ENCODE measurements at places on chromosomes 4 and X.

DNA sequence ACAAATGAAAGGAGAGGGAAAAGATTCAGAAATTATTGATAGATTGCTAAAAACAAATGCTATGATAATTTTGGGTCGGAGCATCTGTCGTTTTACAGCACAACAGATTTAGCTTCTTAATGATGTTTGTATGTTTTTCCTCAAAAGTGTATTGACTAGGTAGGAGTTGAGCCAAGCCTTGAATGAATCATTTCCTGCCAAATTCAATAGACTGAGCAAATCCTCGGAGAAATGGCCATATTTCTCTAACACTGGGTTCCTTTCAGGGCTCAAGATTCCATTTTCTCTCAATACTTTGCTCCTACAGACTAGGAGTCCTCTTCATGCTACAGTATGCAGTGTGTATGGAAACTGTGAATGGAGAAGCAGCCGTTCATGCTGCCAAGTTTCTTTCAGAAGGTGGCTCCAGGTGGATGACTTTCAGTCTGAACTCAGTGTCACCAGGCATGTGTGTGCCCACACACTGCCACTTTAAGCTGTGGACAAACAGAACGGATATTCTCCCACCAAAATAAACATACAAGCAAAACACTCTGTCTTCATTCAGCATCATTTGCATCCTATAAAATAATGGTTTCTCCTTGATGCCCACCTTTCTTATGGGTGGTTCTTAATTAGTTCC, 146.0 kb downstream of the TBL1X start:
- no peak for DNase-seq

- no peak for DNase-seq
Measured at GRCh38 chrX:19827088-19827487, 60.3 kb downstream of the SH3KBP1 start.

DNA sequence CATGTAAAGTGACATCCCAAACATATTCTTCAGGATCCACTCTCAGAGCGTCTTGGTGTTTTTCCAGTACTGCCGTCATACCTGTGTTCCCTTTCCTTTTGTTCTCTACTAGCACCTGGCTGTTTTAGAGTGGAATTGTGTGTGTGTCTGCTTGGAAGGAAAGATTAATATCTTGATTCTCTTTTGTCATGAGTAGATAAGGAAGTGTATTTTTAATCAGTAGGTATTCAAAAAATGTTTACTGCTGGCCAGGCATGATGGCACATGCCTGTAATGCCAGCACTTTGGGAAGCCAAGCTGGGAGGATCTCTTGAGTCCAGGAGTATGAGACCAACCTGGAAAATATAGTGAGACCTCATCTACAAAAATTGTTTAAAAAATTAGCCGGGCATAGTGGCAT, 198.8 kb downstream of the CBR4 start:
- no peak for DNase-seq

GRCh38 chrX:16491461-16491860, 158.5 kb upstream of the S100G start:
- DNase-seq: no peak

GRCh38 chrX:123271902-123272301, 87.8 kb downstream of the GRIA3 start:
- DNase-seq: no peak

DNA sequence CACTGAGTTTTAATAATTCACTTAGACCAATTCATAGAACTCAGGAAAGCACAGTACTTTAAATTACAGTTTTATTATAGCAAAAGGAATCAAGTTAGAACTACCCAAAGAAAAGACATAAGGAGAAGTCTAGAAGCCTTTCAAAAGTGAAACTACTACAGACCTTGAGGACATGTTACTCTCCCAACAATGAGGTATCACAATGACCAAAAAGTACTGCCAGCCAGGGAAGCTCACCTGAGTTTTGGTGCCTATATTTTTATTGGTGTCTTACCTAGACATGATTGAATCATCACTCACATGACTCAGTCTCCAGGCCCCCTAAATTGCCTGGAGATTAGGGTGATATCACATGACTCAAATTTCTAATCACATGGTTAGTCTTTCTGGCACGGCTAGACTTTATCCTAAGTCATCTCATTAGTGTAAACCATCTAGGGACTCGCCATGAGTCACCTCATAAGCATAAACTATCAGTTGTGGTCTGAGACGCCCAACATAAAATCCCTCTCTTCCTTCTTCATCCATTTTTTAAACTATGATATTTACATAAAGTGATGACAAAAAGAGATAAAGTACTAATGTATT, 372.3 kb downstream of the TMA16 start:
- DNase-seq: no peak

GRCh38 chr4:36207831-36208520, 36.3 kb downstream of the ARAP2 start:
- DNase-seq: no peak

DNA sequence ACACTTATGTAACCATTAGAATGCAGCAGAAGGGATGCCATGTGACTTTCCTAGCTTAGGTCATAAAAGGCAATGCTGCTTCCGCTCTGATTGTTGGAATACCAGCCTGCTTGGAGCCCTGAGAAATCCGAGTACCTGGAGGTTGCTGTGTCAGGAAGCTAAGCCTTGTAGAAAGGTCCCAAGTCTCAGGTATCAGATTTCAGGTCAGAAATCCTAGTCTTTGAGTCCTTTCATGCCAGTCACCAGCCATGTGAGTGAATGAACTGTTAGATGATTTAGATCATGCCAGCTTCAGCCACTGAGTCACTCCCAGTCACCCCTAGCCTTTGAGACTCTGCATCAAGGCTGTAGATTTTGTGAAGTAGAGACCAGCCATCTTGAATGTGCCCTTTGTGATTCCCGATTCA, 23.5 kb downstream of the RAP1GDS1 start:
- no peak for DNase-seq

DNA sequence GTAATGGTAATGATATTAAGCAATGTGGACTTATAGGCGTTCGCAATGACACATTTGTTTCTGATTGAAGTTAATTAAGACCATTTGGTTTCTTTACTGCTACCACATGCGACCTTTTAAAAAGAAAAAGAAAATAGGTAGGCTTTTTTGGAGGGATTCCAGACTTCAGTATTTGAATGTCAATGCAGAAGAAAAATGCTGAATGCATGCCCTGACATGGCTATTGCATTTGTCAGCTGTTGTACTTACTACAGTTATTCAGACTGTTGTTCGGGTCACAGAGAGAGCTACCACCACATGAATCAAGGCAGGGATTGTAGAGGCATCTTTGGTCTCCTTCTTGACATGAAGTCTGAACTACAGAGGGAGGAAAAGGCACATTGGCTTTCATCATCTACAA, 163.7 kb downstream of the CORIN start:
- no peak for DNase-seq

GRCh38 chr4:118317691-118318090, 35.1 kb downstream of the PRSS12 start:
- no peak for DNase-seq
